ENCODE measurements at places on chromosomes 2 and 18. TPM values are rescaled to one million over a fixed set of nuclear protein-coding genes. Genes with fewer than 3 reads are reported as not detected.
A peak's percentile ranks its signal among the peaks of the same experiment; 100 is the strongest.

DNA sequence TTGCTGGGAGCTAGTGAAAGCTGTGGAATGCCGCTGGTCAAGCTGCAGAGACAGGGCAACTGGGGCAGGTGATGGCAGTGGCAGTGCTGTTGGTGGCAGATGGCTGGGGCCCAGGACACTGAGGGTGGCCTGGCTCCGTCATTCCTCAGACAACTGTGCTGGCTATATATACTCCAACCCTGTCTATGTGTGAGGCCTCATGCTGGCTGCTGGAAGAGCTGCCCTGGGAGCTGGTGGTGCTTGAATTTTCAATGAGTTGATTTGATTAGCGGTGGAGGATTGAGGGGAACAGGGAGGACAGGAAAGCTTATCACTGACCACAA, 66.5 kb upstream of the TMEM200C start:
- H3K27ac ChIP-seq: no peak overlapping the region
- no peaks in the 10 kb centered on the region for H3K27me3 ChIP-seq
- H3K4me1 ChIP-seq: no peaks in the 10 kb centered on the region
- no peak overlapping the region for H3K4me3 ChIP-seq
- no peaks in the 10 kb centered on the region for H3K36me3 ChIP-seq

The SPR gene
- total RNA-seq: 34.3 TPM

DNA sequence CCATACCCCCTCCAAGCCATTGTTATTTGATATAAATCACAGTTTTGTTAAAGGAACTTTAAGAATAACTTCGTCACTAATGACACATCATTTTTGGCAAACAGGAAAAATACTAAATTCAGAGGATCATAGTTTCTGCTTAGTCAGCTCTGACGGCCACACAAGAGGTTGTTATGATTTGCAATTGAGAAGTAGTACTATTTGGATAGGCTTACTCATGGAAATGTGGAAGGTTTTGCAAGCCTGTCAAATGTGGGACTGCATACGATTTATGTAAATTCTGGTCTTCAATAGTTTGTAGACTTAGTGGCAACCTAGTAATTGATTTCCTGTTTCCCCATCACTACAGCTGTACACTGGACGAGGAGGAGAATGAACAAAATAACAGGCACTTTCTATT, 108.1 kb downstream of the ARHGEF33 start:
- H3K4me1 ChIP-seq: peaks cover 8% of the 10 kb centered on the region
- H3K27ac ChIP-seq: no peak overlapping the region
- no peak overlapping the region for H3K4me3 ChIP-seq
- H3K36me3 ChIP-seq: peaks cover 34% of the 10 kb centered on the region

GRCh38 chr2:119004602-119005001, 62.6 kb downstream of the MARCO start:
- no peak overlapping the region for H3K27ac ChIP-seq
- DNase-seq: no peak
- no peaks in the 10 kb centered on the region for H3K36me3 ChIP-seq
- H3K27me3 ChIP-seq: no peaks in the 10 kb centered on the region
- H3K4me1 ChIP-seq: no peaks in the 10 kb centered on the region

DNA sequence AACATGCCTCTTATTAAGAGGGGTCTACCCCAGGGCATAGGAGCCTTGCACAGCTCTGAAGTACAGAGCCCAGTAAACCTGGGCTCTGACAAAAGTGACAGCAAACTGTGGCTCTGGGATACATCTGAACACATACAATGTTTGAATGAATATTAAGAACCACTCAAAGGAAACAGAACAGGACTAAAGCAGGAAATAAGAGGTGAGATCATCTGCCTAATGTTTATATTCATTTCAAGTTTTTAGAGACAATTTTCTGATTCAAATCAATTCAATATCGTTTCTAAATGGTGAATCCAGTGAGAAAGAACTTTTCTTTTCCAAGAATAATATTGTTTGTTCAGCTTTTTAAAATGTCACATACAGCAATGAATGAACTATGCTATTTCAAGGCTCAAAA, 136.7 kb upstream of the CAVIN2 start:
- no peak overlapping the region for H3K27ac ChIP-seq
- H3K27me3 ChIP-seq: no peaks in the 10 kb centered on the region
- no peaks in the 10 kb centered on the region for H3K4me1 ChIP-seq

The TBR1 gene
- 0.13 TPM for total RNA-seq

DNA sequence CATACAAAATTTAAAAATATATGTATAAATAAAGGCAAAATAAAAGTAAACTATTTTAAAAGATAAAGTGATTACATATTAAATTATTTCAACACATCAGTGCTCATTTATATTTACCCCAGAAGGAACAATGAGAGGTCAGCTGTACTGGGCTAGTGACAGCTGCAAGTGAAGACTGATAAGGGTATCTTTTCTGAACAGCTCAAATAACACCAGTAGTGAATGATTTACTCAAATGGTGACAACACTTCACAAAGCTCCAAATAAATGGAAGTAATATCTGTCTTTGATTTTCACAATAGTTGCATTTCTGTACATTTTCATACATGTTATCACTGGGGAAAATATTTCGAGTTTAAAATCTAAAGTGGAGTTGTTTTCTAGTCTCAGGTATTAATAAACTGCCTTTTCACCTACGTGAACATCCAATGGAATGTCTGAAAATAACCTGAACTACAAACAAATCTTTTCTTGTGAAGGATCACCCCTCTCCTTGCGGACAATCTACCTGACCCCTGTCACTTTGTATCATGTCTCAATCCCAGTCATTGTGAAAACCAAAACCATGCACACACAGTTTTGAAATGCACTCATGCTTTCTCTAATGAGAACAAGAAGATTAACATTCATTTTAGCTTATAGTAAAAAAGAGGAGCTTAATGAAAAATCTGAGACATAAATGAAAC, 1928.8 kb upstream of the CELF4 start:
- no peaks in the 10 kb centered on the region for H3K27me3 ChIP-seq
- no peak overlapping the region for H3K4me3 ChIP-seq
- H3K27ac ChIP-seq: no peak overlapping the region
- H3K36me3 ChIP-seq: no peaks in the 10 kb centered on the region

The SNED1 gene
- total RNA-seq: 22.3 TPM

The B3GNT7 gene
- total RNA-seq: 0.04 TPM

GRCh38 chr2:241091201-241091600, 10.9 kb downstream of the MTERF4 start:
- H3K27me3 ChIP-seq: no peaks in the 10 kb centered on the region
- no peaks in the 10 kb centered on the region for H3K4me1 ChIP-seq
- H3K4me3 ChIP-seq: no peak overlapping the region
- no peak for DNase-seq

DNA sequence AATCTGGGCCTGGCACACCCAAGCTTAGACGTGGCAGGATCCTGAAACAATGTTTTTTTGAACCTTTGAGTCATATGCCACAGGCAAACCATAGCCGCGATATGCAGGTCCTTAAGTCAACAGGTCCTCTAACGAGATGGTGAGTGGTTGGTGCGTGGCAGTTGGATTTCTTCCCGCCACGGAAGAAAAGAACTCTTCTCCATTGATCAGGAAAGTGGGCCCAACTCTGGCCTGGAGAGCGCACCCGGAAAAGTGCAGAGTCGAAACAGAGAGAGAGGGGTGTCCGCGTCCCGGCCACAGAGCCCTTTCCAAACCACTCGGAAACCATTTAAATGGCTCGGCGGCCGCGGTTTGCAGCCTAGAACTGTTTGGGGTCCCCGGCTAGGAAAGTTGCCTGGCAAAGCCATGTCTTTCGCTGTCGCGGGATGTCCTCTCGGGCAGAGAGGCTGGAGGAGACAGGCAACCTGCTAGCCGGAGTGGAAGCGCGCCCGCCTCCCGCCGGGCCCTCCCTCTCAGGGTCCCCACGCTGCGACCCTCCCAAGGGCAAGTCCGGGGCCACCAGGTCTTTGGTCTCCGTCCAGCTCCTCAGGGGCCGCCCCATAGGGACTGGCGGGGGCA, 777 bp downstream of the GALNT3 start:
- no peak for DNase-seq
- no peaks in the 10 kb centered on the region for H3K4me1 ChIP-seq
- H3K4me3 ChIP-seq: no peak overlapping the region
- no peaks in the 10 kb centered on the region for H3K27me3 ChIP-seq

DNA sequence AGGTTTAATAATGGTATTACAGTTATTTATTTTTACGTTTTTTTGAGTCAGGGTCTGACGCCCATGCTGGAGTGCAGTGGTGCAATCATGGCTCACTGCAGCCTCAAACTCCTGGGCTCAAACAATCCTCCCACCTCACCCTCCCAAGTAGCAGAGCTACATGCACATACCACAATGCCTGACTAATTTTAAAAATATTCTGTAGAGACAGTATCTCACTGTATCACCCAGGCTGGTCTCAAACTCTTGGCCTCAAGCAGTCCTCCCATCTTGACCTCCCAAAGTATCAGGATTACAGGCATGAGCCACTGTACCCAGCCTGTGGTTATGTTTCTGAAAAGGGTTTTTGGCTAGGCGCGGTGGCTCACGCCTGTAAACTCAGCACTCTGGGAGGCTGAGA, 120.8 kb downstream of the ESCO1 start:
- no peaks in the 10 kb centered on the region for H3K36me3 ChIP-seq
- no peak for DNase-seq
- H3K4me3 ChIP-seq: no peak overlapping the region
- no peak overlapping the region for H3K27ac ChIP-seq

The VIT gene
- total RNA-seq: 0.13 TPM

The SERPINB13 gene
- not detected for total RNA-seq

DNA sequence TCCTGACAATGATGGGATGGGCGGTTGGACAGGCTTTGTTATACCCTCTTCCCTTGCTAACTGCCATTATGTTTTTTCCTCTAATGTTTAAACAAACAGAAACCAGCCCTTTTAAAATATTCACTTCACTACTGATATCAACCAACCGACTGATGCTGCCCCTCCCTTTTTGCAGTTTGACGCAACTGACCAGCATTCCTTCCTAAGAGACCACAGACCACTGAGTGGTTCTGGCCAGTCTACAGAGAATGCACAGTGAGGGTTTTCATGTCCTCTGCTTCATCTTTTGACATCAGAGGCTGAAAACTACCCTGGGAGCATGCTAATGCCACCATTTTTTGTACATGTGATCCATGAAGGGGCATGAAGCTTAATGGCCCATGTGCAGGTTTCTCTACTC, 85.3 kb downstream of the CYP26B1 start:
- H3K27ac ChIP-seq: no peak overlapping the region
- H3K27me3 ChIP-seq: 0 out of 2 replicates have a peak, but pooled peaks cover 5% of the 10 kb centered on the region
- no peaks in the 10 kb centered on the region for H3K36me3 ChIP-seq
- H3K4me1 ChIP-seq: no peaks in the 10 kb centered on the region

DNA sequence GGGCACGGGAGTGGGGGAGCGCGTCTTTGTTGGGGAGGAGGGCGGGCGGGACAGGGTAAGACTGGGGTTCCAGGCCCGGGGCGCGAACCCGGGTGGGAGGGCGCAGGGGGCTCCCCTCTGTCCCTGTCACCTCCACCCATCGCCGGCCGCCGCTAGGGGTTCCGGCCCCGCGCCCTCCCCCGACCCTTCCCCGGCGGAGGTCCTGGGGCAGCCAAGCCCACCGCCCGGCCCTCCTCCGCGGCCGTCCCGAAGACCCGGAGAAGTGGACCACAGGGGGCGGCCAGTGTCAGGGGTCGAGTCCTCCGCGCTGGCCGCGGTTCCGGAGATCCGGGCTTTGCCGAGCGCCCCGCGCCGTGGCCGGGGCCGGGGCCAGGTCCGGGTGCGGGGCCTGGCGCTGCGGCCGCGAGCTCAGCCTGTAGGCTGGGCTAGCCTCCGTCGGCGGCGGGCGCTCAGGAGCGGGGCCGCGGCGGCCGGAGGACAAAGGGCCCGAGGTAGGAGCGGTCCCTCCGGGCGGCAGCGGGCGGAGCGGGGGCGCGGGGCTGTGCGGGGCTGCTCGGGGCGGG, 16.6 kb upstream of the E2F6 start:
- H3K36me3 ChIP-seq: no peaks in the 10 kb centered on the region
- no peak for DNase-seq
- H3K27me3 ChIP-seq: no peaks in the 10 kb centered on the region
- H3K27ac ChIP-seq: no peak overlapping the region
- no peak overlapping the region for H3K4me3 ChIP-seq
- peaks cover 39% of the 10 kb centered on the region for H3K4me1 ChIP-seq

The FKBP7 gene
- 48.4 TPM for total RNA-seq

- DNase-seq: no peak
- H3K4me3 ChIP-seq: no peak overlapping the region
- H3K36me3 ChIP-seq: no peaks in the 10 kb centered on the region
- H3K4me1 ChIP-seq: no peaks in the 10 kb centered on the region
- H3K27me3 ChIP-seq: no peaks in the 10 kb centered on the region
- H3K27ac ChIP-seq: no peak overlapping the region
Observed at GRCh38 chr18:74840492-74841167, 243.0 kb downstream of the ZNF407 start.

DNA sequence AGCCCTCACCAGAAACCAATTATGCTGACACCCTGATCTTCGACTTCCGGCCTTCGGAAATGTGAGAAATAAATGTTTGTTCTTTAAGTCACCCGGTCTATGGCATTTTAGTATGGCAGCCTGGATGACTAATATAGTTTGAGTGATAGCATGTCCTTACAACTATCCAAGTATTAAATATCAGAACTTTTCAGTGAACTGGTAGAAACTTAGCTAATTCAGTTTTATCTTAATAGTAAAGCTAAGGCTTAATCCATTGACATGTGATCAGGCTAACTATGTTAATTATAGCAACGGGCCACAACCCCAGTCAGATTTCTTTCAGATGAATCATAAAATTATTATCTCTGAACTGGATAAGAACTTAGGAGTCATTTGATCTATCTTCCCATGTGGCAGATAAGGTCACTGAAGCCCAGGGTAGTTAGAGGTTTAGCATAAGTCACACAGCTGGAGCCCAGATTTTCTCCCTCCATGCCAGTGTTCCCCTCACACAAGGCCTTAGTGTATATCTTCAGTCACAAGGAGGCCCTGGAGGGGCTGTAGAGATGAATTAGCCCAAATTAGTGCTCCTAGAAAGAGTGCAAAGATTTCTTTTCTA, 40.7 kb upstream of the UPP2 start:
- H3K27ac ChIP-seq: no peak overlapping the region
- no peaks in the 10 kb centered on the region for H3K27me3 ChIP-seq
- no peak overlapping the region for H3K4me3 ChIP-seq
- H3K36me3 ChIP-seq: no peaks in the 10 kb centered on the region
- no peak for DNase-seq

DNA sequence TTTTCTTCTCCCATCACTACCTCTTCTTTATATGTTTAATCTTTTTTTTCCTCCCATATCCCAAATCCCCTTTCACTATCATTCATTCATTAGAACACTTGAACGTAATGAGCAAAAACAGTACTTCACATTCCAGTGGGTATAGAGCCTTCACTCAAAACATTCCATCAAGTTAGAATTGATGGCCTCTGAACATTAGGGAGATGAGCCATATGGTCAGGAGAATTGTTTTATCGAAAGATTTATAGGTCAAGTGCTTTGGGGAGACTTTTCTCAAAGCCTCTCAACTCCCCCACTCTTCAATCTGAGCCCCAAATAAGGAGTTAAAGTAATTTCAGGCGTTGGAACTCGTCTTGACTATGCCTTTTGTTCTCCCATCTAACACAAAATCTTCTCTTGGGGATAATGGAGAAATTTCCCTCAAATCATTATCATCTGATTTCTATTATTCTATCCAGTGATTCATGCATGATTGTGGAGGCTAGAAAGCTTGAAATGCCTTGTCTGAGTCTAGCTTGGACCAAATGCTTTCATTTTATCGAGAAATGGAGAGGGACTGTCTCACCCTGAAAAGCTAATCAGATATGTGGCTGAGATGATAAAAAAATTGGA, 79.2 kb downstream of the KIAA2012 start:
- peaks cover 9% of the 10 kb centered on the region for H3K27me3 ChIP-seq
- no peak for DNase-seq
- H3K27ac ChIP-seq: no peak overlapping the region
- H3K36me3 ChIP-seq: no peaks in the 10 kb centered on the region
- H3K4me1 ChIP-seq: peaks cover 2% of the 10 kb centered on the region

GRCh38 chr2:70084973-70085710, 2.1 kb upstream of the PCBP1 start:
- peak overlapping the region; percentile 80 for H3K4me3 ChIP-seq
- peaks cover 59% of the 10 kb centered on the region for H3K36me3 ChIP-seq
- no peaks in the 10 kb centered on the region for H3K27me3 ChIP-seq
- peaks cover 27% of the 10 kb centered on the region for H3K4me1 ChIP-seq
- peak overlapping the region; percentile 100 for H3K27ac ChIP-seq

The SERPINB11 gene
- not detected for total RNA-seq
